Stimulated activated CD4-positive, alpha-beta T cell treated with anti-CD3 and anti-CD28 coated beads, Interleukin-1b, Interleukin-23, amount 100 ng/mL, for 1 hour (primary cell): ENCODE measurements at places on chromosomes 2 and 18.

- no peak for DNase-seq
These were observed 126.6 kb downstream of the LRATD1 start for GRCh38 chr2:14759082-14759481.

GRCh38 chr2:86372133-86372532 is 34.7 kb upstream of the REEP1 start:
- DNase-seq = no peak

- no peak for DNase-seq
These were observed 2.2 kb downstream of the BUB1 start for GRCh38 chr2:110675679-110676078.

DNA sequence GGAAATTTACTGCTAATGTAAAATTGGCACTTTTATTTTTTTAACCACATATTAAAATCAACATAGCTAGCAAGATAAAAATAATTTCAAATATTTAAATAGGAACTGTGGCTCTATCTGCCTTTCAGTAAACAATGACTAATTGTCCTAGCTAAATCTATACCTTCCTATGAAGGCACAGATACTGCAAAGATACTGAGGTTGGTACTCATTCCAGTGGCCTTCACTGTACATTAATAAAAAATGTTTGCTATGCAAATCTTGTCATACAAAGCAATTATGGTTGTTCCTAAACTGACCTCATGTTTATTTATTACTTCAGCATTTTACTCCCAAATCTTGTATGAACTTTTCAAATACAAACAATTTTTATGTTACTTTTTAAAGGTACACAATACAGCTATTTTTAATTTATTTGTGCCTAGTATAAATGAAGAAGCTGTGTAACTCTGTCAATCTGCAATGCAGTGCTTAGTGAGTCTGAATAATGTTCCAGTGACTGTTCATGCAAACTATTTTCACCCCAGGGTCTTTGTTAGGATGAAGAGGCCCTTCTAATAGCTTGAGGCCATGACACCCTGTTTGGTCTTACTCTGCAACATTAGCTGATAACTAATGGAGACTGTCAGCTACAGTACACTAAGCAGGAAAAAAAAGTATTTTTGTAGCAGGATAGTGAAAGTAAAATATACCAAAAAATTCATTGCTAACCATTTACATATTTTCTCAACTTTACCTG is 9.3 kb upstream of the ERBB4 start:
- DNase-seq = no peak

DNA sequence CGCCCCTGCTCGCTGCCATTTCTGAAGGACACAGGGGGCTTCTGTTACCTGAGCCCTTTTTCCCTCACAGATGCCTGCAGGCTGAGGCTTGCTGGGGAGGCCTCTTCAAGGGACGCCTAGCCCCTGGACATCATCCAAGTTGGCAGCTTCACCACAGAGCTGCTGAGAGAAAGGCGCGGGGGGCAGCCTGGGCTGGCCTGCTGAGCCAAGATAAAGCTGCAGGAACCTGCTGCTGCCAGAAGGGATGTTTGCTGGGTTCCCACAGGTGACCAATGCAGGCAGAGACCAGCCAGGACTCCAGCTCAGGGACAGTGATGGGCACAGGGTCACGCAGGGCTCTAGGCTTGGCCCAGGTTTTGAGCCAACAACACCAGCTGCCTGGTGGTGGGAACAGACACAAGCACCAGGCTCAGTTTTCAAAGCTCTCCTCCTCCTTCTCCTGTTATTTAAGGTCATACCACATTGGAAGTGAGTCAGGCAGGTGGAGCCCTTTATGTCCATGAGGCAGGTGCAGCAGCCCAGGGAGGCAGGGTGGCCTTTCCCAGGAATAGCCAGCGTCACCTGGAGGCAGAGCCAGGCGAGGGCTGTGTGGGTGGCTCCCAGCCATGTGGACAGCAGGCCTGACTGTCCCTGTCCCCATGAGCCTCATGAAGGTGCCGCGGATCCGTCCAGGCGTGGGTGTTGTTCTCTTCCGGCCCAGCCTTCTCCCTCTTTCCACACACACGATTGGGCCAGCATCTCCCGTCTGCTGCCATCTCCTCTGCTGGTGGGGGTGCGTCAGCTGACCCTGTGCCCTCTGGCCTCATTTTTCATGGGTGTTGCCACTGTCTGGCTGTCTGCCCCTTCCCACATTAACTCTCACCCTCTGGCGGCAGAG is 515.5 kb upstream of the MYT1L start:
- DNase-seq = no peak
